Activated CD4-positive, alpha-beta T cell treated with anti-CD3 and anti-CD28 coated beads, Interleukin-10, Interleukin-2, amounts not matched to agents 100 ng/mL and 50 ng/mL, durations not matched to agents 16 hours and 8 hours (primary cell): ENCODE measurements at places on chromosomes 12 and 14.
A peak's percentile ranks its signal among the peaks of the same experiment; 100 is the strongest.

- no peak for DNase-seq
Observed at GRCh38 chr14:94936901-94937685, 167.2 kb upstream of the GSC start.

DNA sequence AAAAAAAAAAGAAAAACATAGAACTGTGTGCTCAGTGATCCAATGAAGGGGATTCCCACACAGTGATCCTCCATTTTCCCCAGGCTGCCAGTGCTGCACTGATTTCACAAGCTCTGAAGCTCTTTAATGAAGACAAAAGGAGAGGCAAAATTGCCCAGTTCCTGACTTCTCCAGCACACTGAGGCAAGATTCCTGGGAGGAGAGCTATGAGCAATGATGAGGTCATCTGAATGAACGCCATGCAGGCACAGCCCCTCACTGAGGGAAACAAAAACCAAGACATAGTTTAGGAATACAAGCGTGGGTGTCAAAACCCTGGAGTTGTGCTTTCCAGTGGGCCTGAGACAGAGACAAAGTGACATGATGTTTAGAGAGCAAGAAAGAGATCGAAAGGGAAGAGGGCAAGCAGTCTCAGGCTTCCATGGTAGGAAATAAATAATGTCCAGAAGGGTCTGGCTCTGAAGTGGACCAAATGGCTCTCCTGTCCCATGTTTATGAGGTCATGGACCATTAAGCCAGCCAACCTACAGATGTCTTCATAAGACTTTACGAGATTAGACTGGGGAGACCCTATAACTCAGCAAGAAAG is 40.9 kb upstream of the SMUG1 start:
- no peak for DNase-seq

DNA sequence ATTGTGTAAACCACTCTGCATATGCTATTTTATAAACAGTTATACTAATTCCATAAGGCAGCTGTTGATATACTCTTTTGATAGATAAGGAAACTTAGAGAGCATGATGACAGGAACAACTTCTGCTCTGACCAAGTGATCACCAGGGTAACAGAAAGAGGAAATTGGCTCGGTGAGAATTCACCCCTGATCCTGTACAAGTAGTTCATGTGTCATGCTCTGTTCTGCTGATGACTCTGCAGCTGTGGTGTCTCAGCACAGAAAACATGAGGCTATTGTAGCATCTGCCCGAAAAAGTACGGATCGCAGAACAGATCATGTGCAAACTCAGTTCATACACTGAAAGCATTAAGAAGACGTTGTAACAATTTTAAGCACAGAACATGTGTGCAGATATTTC is 345.0 kb downstream of the LRIG3 start:
- DNase-seq, result no peak

GRCh38 chr12:118982302-118982701 is 961 bp downstream of the SRRM4 start:
- DNase-seq, result no peak

GRCh38 chr12:106982229-106982628 is 4.7 kb downstream of the MTERF2 start:
- DNase-seq, result no peak

- no peak for DNase-seq
Observed at GRCh38 chr12:57869298-57869926, 22.9 kb upstream of the CTDSP2 start.

GRCh38 chr14:51595881-51596455 is 55.7 kb upstream of the FRMD6 start:
- DNase-seq, result no peak

DNA sequence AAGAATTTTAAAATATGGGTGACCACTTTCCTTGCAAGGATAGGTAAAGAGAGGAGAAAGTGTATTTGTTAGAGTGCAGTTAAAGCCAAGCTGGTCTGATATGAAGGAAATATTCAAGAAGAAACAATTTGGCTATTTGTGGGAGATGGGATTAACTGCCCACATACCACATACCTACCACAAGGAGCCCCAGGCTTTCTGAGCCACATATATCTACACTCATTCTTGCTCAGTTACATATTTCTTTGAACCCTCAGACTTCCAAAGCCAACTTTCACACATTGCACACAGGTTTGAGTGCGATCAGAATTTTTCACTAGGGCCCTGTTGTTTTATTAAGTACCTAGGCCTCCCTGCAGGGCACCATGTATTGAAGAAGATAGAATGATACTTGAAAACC is 330.2 kb downstream of the ZFP36L1 start:
- DNase-seq, result no peak

DNA sequence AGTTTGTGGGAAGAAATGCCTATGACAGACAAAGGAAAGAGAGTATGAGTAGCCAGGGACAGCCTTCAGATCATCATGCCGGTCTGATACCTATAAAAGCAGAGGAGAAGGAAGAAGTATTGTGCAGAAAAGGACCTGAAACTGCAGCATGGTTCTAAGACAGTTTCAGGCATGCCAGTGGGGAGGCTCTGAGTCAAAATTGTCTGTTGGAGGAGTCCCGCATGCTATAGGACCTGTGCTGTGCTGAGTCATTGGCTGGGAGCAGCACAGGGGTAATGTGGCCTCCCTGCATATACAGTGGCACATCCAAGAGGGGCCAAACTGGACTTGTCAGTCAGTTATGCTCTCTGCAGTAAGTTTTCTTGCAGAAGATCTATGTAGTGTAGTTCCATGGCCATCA is 40.7 kb downstream of the NEUROD4 start:
- DNase-seq, result peak; percentile 87

DNA sequence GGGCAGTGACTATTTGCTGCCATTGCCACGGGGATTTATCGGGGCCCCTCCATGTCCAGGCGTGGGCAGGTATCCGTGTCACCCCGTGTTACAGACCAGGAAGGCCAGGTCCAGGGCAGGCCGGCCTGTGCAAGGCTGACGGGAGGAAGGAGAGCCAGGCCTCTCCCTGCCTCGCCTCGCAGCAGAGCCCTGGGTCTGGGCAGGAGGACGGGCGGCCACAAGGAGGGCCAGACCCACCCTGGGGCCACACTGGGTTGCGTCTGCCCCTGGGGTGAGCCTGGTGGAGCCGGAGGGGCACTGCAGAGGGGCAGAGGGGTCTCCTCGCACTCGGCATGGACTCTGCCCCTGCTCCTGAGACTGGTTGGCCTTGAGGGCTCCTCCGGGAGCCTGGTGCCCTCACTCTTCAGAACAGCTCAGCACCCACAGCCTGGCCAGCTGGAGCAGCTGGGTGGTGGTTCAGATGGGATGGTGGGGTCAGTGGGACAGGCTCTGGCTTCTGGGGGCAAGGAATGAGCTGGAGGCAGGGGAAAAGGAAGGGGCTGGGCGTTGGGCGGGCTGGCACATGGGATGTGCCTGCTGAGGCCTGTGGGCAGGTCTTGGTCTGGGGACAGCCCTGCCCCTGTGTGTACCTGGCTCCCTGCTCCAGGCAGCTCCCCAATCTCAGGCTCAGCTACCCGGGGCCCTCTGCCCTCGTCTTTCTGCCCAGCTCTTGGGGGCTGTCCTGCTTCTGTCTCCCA is 53.9 kb downstream of the KIF26A start:
- no peak for DNase-seq

- DNase-seq, result peak; percentile 0
Observed at GRCh38 chr14:29759521-29760340, 167.9 kb downstream of the PRKD1 start.
